ENCODE measurements at places on chromosomes 6 and 20.

DNA sequence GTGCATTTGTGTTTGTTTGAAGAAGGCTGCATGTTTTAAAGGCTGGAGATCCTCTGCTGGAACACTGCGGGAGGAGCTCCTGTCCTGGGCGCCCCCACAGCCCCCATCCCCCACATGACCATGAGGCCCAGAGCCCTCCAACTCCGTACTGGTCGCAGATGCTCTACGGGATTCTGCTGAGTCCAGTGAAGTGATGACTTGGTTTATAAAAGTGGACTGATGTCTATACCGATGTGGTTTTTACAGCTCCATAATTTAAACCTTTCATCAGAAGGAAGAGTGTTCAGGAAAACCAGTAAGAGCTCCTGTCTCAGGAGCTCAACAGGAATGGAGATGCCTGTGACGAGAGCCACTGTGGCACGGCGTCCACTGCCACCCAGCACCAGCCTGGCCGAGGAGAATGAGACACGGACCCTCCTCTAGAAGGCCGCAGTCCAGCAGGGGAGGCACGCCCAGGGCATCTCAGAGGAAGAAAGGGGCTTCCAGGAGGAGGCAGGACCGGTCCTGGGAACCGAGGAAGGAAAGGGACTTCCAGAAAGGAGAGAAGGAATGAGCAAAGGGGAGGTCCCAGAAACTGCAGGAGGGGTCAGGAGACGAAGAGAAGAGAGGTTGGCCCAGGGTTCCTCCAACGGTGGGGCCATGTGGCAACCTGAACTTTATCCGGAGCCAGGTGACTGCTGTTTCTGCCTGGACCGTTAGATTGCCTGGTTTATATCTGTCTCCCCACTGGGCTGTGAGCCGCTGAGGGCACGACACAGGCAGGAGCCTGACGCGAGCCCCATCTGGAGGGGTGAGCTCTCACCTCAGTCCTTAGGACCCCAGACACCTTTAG, 26.9 kb downstream of the BFSP1 start:
- no peak for DNase-seq

GRCh38 chr20:17029698-17030097, 197.1 kb upstream of the PCSK2 start:
- no peak for DNase-seq

DNA sequence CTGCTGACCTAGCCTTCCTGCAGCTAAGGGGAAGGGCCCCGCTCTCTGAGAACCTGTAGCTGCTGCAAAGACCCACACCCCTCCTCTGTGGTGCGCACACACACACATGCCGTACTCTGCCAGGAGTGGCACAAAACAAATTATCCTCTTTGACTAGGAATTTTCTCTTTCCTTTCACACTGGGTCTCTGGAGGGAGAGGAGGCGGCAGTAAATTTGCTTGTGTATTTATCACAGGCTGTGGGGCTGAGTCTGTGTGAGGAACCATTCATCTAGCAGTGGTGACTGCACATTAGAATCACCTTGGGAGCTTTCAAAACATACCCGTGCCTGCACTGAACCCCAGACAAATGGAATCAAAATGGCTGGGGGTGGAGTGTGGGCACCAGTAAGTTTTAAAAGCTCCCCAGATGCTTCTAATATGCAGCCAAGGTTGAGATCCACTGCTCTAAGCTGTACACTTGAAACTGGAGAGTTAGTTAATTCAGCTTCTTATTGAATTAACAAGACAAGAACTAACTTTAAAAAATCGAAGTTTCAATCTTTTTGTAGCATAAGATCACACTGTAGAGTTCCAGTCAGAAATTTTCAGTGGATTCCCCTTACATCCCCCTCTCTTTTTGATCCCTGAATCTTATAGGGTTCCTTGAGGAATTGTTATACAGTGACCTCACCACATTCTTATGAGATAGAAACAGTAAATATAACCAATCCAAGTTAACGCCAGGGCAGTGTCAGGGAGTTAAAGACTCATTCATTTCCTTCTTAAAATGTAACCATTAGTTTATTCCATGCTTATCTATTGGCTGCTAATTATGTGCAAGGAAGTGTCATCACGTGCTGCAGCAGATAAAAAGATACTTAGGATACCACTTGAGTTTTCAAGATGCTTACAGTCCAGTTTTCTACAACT, 29.8 kb upstream of the GMDS start:
- DNase-seq = no peak

- peak; percentile 76 for DNase-seq
Measured at GRCh38 chr20:41047975-41048305, 19.3 kb downstream of the TOP1 start.

DNA sequence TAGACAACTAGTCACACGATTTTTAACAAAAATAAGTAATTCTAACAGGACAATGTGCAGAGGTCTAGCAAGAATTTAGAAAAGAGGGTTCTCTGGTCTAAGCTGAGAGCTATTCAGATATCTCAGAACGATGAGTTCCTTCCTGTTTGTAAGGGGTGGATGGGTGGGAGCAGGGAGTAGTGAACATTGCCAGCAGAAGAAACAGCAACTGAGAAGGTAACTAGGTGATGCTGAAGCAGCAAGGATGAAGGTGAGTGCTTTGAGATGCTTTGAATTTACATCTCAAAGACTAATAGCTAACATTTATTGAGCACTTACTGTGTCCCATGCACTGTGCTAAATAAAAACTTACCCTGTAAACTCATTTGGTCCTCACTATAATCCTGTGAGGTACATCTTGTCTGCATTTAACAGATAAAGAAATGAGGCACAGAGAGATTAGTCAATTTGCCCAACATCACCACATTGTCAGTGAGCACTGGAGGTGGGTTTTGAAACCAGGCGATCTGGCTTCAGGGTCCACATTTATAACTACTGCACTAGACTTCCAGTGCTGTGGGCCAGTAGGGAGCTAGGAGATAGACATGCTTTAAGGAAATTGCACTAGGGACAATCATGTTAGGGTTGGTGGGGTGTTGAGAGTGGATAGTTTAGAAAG, 15.7 kb downstream of the BRD2 start:
- no peak for DNase-seq

- DNase-seq = peak; percentile 94
Measured at GRCh38 chr6:11212664-11213063, 19.8 kb downstream of the NEDD9 start.

DNA sequence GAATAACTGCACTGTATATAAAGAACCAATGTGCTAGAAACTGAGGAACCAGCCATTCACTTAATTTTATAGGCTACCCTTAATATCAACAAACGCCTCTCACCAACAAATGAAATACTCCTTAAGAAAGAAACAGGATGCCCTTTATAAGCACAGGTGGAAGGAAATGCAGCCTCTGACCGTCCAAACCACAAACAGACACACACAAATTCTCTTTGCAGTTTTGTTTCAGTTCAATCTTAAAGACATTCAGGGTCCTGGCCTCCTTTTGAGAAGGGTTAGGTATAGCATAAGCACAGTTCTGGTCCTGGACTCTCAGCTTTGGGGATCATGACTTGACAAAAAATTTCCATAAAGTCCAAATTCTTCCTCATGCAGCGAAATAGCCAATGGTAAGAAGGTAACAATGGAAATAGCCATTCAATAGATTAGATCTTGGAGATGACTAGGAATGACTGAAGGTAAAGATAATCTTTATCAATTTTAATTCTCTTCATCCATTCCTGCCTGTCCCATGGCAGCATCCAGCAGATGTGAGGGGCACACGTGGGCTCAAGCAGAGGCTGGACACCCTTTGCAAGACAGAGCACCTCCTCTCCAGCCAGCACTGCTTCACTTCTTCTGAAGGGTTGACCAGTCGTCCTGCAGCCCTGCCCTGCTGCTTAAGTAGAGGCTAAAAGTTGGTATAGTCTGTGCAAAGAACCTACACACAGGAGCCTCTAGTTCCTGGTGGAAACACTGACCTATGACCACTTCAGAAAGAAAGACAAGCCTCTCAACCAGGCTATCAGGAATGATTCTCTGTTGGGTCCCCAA, 123.9 kb downstream of the CD83 start:
- no peak for DNase-seq

- no peak for DNase-seq
Measured at GRCh38 chr6:169142538-169142844, 111.2 kb downstream of the THBS2 start.

GRCh38 chr6:13810688-13811446, 3.5 kb downstream of the MCUR1 start:
- no peak for DNase-seq

GRCh38 chr20:7975851-7976414, 35.7 kb upstream of the HAO1 start:
- no peak for DNase-seq

GRCh38 chr6:20208687-20209378, 3.4 kb downstream of the MBOAT1 start:
- peak; percentile 65 for DNase-seq

GRCh38 chr6:126620719-126621118, 280.8 kb downstream of the CENPW start:
- no peak for DNase-seq

GRCh38 chr6:131635384-131636340, 1.4 kb upstream of the ENPP3 start:
- no peak for DNase-seq

DNA sequence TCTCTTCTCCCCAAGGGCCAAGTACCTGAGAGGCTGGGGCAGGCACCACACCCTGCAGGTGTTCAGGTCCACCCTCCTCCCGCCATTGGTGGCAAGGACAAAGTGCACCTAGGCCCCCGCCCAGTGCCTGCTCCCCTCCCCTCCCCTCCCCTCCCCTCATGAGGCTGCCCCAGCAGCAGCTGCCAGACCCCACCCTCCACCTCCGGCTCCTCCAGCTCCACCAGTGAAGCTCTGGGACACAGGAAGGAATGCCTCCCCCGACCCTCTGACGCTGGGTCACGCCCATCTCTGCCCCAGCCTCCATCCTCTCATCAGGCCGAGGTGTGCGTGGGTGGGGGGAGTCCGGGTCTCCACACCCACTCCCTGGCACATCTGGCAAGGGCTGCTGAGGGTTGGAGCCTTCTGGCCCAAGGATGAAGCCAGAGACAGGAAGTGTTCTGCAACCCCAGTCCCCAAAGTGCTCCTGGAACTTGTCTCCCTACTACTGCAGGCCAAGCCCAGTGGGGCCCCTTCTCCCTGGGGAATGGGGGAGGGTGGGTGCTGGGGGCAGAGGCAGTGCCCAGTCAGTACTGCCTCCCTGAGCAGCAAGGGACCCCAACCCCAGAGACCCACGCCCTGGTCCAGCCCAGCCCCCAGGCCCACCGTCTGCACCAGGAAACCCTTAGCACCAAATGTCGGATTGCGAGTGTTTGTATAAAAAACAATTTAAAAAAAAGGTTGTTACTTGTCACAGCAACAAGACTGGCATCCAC, 1.6 kb upstream of the UCKL1 start:
- DNase-seq = peak; percentile 54

GRCh38 chr20:46088409-46089166, 1.2 kb downstream of the NCOA5 start:
- DNase-seq = peak; percentile 12

GRCh38 chr6:11705483-11705882, 73.1 kb downstream of the ADTRP start:
- peak; percentile 66 for DNase-seq

- no peak for DNase-seq
Measured at GRCh38 chr6:626236-626635, 30.7 kb downstream of the HUS1B start.

DNA sequence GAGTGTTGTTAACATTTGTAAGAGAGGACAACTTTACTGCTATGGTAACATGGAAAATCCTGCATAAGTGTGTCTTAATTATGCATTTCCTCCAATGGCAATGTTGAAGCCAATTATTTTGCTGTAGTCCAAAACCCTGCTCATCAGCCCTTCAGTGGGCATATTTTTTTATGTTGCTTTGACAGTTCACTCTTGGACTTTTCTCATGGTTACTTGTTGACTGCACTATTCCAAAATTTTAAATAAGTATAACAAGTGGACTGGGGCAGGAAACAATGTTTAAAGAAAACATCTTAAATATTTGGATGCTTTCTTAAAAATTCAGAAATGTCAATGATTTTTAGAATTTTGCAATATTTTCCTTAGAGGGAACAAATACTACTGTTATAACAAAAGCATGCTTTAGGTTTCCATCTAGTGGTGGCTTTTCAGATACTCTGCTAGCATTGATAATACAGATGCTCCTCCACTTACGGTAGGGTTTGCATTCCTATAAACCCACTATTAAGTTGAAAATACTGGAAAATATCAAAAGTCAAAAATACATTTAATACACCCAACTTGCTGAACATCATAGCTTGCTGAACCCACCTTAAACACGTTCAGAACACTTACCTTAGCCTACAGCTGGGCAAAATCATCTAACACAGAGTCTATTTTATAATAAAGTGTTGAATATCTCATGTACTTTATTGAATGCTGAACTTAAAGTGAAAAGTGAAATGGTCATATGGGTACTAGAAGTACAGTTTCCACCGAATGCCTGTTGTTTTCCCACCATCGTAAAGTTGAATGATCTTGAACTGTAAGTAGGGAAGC, 86.4 kb downstream of the ADGRG6 start:
- peak; percentile 64 for DNase-seq

GRCh38 chr6:28011722-28012121, 54.7 kb downstream of the OR2B6 start:
- DNase-seq = no peak

- DNase-seq = no peak
Measured at GRCh38 chr20:33437141-33437911, 6.2 kb downstream of the SNTA1 start.

- no peak for DNase-seq
Measured at GRCh38 chr20:62829231-62830230, 12.7 kb downstream of the COL9A3 start.

DNA sequence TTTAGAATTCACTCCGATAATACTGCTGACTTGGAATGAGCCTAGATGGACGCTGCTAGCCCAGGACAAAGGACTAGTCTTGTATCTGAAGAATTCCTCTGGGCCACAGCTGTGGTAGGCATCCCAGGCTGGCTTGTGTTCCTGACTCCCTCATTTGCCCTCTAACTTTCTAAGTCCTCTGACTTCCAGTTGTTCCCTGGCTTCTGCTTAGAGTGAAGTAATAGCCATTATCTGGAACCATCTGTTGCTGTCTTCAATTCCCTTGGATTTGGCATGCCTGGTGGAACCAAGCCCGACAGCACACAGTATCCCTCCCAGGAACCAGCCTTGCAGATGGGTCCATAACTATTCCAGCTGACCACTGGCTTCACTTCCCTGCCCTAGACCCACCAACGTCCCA, 376.0 kb downstream of the SYNE1 start:
- no peak for DNase-seq

DNA sequence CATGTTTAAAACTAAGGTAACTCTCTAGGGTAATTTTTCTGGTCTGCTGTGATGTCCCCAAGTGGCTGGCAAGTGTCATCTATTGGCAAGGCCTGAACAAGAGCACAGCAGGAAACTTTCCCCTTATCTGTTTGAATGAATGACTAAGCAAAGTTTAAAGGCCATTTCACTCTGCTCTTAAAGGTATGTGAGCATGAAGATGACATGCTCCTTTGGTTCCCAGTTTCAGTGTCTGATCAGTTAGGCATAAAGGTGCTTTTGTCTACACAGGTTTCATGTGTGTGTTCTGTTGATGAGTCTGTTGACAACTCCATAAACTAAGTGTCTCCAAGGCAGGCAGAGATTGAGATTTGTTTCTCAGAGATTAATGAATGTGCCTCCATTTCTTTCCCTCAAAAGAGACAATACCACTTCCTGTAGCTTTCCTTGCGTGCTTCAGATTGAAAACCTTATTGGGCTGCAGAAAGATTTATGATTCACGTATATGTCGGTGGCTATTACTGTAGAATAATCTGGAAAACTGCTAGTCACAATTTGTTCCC, 83.9 kb downstream of the MAP3K7 start:
- no peak for DNase-seq

- DNase-seq = peak; percentile 43
Measured at GRCh38 chr6:49556429-49556837, 6.0 kb downstream of the C6orf141 start.
